ENCODE measurements at places on chromosomes 1 and 21.
A peak's percentile ranks its signal among the peaks of the same experiment; 100 is the strongest.

- DNase-seq = no peak
Measured at GRCh38 chr1:35644204-35644603, 2.9 kb upstream of the PSMB2 start.

DNA sequence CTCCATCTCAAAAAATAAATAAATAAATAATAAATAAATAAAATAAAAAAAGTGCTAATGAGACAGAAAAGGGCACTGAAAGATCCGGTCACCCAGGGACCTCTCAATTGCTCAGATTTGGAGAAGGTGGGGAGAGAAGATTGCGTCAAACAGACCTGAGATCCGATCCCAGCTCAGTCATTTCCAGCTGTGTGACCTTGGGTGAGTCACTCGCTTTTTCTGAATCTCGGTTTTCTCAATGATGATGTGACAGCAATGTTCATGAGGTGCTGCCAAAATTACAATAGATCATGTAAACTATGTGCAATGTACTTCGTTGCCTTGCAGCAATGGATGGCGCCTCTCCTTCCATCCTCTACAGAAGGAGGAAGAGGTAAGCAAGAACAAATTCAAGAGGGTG lies 11.1 kb upstream of the MEF2D start:
- DNase-seq = no peak

DNA sequence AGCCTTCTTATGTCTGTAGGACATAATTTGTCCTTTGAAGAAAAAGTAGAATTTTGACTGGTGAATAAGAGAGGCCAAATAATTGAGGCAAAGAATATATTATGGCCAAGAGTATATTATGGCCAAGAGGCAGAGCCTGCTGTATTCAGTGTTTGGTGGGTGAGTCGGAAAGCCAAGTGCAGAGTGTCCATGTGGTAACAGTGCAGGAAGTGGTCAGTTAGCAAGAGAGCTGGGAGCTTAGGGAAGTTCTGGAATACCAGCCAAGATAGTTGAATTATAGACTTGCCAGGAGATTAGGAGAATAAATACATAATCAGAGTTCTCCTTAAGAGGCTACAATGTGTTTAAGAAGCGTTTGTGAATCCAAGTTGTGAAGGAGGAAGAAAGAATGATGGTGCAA lies 131.5 kb upstream of the LMO4 start:
- DNase-seq = no peak

GRCh38 chr1:78492386-78492950 lies 1.7 kb downstream of the PTGFR start:
- DNase-seq = no peak

GRCh38 chr21:44549525-44550211 lies 1.6 kb downstream of the KRTAP10-2 start:
- no peak for DNase-seq

DNA sequence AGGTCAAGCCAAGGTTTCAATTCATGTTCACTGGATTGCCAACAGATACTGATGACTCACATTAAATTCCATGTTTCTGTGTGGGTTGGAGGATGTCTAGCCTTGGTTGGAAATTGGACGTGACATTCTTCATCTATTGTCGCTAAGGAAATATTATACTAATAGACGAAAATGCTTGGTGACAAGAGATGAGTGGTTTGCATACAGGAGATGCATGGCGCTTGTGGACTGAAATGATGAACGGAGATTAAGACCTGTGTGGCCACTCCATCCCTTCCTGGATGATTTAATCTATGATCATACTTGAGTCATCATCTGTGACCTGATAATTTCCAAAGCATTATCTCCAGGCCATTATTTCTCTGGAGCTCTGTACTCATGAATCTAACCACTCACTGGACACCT lies 97.0 kb upstream of the CD34 start:
- no peak for DNase-seq

GRCh38 chr1:22782406-22782805 lies 71.8 kb downstream of the EPHB2 start:
- no peak for DNase-seq

- DNase-seq = no peak
Measured at GRCh38 chr1:245245021-245245667, 90.4 kb downstream of the KIF26B start.

DNA sequence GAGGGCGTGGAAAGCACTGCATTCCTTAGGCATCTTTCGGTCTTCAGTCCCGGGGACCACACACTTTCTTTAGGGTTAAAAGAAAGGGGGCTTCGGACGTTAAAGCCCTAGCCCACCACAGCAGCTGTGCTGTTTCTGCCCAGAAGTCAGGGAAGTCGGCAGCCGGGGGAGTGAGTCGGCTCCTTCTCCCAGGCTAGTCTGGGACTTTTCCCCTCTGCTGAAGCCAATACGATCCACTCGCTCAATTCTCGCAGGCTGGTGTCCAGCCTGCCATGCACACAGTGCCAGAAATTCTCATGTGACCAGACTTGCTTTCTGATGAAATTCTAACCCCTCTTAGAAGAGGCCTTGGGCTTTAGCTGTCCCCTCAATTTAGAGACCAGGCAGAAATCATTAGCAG lies 67.7 kb downstream of the BCAR3 start:
- DNase-seq = no peak

DNA sequence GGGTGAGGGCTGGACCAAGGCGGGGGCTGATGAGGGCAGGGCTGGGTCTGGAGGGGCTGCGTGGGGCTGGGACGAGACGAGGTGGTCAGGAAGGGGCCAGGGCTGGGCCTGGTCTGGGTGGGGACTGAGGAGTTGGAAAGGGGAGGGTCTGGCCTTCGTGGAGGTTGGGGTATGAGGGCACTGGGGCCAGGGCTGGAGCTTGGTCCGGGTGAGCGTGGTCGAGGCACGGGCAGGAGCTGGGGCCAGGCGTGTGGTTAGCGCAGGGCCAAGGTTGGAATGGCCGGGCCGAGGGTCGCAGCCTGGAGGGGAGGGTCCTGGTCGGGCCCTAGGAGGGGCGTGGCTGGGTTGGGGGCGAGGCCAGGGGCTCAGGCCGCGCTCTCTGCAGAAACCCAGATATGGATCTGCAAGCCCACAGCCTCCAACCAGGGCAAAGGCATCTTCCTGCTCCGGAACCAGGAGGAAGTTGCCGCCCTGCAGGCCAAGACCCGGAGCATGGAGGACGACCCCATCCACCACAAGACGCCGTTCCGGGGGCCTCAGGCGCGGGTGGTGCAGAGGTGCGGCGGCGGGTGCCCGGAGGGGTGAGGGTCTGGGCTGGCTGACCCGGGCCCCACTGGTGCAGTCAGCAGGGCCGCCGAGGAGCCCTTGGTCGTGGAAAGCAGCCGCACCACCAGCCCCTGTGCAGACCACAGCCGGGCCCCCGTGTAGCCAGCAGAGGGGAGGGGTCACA lies 9.0 kb downstream of the TTLL10 start:
- no peak for DNase-seq

DNA sequence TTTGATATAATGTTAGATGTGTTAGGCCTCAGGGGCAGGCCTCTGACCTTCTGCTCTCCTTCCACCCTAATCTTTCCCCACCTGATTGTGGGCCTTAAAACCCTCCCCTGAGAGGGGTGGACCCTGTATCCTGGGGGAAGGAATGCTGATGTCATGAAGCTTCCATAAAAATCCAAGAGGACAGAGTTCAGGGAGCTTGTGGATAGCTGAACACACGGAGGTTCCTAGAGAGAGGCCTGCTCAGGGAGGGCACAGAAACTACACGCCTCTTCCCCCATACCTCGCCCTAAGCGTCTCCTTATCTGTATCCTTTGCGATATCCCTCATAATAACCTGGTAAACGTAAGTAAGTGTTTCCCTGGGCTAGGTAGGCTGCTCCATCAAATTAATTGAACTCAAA lies 4.3 kb downstream of the MFN2 start:
- no peak for DNase-seq

- DNase-seq = no peak
Measured at GRCh38 chr1:209702832-209703231, 1.8 kb upstream of the HSD11B1 start.

- no peak for DNase-seq
Measured at GRCh38 chr1:61914823-61915482, 172.7 kb downstream of the PATJ start.

DNA sequence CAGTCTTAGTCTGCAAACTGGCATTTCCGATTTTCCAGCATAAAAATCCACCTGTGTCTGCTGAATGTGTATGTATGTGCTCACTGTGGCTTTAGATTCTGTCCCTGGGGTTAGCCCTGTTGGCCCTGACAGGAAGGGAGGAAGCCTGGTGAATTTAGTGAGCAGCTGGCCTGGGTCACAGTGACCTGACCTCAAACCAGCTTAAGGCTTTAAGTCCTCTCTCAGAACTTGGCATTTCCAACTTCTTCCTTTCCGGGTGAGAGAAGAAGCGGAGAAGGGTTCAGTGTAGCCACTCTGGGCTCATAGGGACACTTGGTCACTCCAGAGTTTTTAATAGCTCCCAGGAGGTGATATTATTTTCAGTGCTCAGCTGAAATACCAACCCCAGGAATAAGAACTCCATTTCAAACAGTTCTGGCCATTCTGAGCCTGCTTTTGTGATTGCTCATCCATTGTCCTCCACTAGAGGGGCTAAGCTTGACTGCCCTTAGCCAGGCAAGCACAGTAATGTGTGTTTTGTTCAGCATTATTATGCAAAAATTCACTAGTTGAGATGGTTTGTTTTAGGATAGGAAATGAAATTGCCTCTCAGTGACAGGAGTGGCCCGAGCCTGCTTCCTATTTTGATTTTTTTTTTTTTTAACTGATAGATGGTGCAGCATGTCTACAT lies 2.5 kb upstream of the OLFML3 start:
- no peak for DNase-seq

- DNase-seq = no peak
Measured at GRCh38 chr21:43304206-43304605, 122.7 kb downstream of the SIK1 start.

- peak; percentile 58 for DNase-seq
Measured at GRCh38 chr1:209768354-209768774, 12.5 kb downstream of the TRAF3IP3 start.

- DNase-seq = no peak
Measured at GRCh38 chr1:88701275-88701674, 17.2 kb downstream of the PKN2 start.

- no peak for DNase-seq
Measured at GRCh38 chr1:98637316-98637715, 24.2 kb upstream of the SNX7 start.

DNA sequence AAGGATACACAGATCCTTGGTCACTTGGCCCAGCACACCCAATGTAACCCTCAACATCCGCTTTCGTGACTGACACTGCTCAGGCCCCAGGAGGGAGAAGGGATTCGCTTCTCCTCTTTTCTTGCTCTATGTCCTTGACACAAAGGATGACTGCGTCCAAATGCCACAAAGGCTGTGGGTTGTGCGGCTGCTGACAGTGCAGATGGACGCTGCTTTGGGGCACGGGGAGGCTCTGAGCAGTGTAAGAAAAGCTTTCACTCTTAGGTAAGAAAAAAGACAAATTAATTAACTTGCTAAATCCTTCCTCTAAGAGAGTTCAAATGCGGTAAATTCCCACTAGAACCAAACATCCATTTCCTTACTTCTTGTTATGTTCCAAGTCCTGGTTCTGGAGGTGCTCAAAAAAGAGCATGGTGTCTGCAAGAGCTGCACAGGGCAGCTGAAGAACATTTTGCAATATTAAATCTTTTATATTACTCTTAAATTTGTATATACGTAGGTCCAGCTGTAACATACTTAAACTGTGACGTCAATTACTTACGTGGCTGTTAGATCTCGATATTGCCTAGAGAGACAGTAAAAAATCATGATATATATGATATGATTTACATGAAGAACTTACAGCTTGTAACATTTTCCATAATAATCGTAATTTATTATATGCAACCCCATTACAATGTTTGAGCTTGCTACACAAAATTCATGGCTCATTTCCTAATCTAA lies 19.4 kb upstream of the EPHB2 start:
- no peak for DNase-seq

DNA sequence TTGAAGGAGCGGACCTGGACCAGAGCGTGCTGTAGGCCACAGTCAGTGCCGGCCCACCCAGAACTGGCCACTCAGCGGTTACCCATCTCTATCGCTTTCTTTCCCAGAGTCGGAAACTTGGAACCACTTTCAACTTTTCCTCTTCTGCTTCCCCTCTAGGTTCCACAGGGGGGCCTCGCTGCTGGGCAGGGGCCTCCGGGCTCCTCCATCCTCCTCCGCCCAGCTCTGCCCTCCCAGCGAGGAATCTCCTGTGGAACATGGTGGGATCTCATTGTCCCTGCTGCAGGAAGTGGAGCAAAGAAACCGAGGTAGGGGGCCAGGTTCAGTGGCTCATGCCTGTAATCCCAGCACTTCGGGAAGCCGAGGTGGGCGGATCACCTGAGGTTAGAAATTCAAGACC lies 139.2 kb downstream of the ETS2 start:
- no peak for DNase-seq

DNA sequence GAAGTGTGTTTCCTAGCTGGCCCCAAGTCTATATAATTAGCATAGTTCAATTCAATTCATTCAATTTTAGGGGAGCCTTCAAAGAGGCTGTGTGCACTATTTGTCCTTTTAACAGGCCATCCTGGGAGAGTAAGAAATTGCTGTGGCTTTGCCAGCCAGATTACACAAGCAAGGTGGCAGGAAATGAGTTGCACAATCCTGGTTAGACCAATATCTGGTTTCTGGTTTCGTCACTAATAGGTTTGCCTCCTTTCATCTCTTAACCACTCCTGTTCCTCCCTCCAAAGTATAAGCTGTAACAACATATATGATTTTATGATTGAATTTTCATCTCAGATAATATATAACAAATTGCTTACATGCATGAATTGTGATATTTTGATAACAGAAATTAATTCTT lies 84.1 kb upstream of the NEGR1 start:
- DNase-seq = no peak

GRCh38 chr1:159915571-159916241 lies 9.6 kb downstream of the TAGLN2 start:
- DNase-seq = no peak

GRCh38 chr1:101276818-101277217 lies 40.0 kb downstream of the S1PR1 start:
- DNase-seq = no peak

DNA sequence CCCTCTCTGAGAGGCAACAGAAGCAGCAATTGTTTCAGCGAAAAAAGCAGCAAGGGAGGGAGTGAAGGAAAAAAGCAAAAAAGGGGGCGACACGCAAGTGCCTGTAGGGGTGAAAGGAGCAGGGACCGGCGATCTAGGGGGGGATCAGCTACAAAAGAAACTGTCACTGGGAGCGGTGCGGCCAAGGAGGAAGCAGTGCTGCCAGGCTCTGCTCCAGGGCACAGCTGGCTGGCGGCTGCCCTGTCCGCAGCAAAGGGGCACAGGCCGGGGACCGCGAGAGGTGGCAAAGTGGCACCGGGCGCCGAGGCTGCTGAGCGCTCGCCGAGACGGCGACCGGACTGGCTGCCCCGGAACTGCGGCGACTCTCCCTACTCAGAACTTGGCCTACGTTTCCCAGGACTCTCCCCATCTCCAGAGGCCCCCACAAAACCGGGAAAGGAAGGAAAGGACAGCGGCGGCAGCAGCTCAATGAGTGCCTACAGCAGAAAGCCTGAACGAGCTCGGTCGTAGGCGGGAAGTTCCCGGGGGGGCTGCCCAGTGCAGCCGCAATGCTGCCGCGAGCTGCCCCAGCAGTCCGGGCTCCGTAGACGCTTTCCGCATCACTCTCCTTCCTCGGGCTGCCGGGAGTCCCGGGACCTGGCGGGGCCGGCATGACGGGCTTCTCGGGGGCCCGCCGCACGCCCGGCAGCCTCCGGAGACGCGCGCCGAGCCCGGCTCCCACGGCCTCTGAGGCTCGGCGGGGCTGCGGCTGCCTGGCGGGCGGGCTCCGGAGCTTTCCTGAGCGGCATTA lies 1.0 kb upstream of the CDKN2C start:
- no peak for DNase-seq

Measured in stimulated activated CD8-positive, alpha-beta memory T cell treated with anti-CD3 and anti-CD28 coated beads, Interleukin-15, amount 100 ng/mL, for 1 hour (primary cell).